ENCODE measurements at places on chromosomes 1 and 21.

GRCh38 chr1:89802841-89803240, 18.0 kb upstream of the LRRC8D start:
- no peak for DNase-seq

- DNase-seq, result no peak
Observed at GRCh38 chr1:60791226-60791625, 291.1 kb upstream of the NFIA start.

GRCh38 chr1:96145492-96145891, 576.1 kb upstream of the PTBP2 start:
- no peak for DNase-seq

- DNase-seq, result no peak
Observed at GRCh38 chr1:37704966-37705365, 12.7 kb downstream of the CDCA8 start.

- no peak for DNase-seq
Observed at GRCh38 chr1:151980287-151981177, 13.1 kb downstream of the S100A10 start.

DNA sequence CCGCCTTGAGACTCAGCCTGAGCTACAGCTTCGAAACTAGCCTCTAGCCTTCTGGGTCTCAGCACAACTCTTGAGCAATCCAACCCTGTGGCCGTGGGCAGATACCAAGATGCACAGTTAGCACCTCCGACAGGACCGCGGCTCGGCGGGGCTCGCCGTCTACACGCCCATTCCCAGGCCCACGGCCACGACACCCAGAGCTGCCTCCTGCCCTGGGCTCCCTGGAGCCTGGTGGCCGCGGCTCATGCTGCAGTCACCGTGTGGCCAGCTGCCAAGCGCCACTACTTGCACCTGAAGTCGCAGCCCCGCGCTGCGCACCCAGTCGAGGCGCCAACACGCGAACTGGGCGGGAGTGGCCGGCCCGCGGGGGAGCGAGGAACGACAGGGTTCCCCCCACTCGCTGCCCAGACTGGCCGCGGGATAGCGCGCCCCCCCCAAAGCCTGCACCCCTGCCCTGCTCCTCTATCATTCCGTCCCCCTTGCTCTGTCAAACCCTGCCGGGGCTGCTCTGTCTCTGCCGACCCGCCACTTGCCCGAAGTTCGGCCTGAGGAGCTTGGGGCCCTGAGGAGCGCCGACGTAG, 729 bp upstream of the CDCA8 start:
- peak; percentile 22 for DNase-seq

- no peak for DNase-seq
Observed at GRCh38 chr1:7421471-7422075, 349.5 kb upstream of the VAMP3 start.

- DNase-seq, result no peak
Observed at GRCh38 chr1:177775924-177776323, 193.9 kb downstream of the SEC16B start.

DNA sequence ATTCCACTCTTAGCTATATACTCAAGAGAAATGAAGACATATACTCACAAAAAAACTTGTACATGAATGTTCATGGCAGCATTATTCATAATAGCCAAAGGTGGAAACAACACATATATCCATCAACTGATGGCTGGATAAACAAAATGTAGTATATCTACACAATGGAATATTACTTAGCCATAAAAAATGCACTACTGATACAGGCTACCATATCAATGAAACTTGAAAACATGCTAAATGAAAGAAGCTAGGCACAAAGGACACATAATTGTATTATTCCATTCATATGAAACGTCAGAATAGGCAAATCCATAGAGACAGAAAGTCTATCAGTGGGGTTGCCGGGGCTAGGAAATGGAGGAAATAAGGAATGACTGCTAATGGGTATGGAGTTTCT, 67.3 kb downstream of the NUP210L start:
- no peak for DNase-seq

GRCh38 chr1:182755632-182756031, 33.9 kb upstream of the NPL start:
- DNase-seq, result no peak

DNA sequence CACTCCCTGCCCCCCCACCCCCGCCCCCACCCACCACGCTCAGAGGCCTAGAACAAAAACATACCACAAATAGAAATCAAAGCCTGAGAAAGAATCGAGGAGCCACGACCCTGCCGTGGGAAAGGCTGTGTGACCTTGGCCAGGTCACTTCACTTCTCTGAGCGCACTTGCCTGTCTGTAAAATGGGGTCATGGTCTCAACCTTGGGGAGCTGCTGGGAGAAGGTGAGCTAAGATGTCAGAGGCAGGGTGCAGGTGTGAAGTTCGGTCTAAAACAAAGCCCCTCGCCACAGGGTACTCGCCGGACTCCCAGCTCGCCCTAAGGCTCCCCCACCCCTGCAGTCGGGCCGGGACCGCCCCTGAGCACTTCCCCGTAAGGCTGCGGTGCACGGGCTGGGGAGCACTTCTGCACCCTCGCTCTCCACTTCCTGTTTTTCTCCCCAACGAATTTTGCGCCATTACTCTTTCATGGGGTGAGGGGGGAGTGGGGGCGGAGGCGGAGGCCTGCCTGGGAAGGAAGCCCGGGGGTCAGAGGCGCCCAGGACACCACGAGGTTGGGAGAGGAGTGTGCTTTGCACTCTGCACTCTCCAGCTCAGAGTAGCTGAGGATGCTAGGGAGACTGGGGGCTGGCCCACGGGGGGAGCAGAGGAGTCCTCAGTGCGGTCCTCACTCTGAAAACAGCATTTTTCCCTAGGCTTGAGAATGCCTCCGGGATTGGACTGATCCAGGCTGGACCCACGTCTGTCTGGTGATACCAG, 21.9 kb upstream of the PIK3CD start:
- DNase-seq, result peak; percentile 73

DNA sequence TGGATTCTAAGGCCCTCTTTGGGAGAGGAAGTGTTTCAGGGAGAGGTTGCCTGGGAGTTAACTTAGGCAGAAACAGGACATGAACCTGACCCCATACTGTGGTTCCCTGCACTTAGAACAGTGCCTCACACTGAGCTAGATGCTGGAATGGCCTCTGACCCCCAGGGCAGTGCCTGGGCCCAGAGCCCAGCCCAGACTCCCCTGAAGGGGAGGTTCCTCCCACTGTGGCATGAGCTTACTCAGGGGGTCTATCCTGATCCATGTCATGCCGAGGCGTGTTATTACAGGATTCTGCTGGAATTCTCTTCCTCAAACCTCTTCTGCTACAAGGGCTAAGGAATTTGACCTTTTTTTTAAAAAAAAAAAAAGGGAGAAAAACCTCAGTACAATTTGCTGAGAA, 72.2 kb downstream of the MRPL37 start:
- DNase-seq, result no peak

DNA sequence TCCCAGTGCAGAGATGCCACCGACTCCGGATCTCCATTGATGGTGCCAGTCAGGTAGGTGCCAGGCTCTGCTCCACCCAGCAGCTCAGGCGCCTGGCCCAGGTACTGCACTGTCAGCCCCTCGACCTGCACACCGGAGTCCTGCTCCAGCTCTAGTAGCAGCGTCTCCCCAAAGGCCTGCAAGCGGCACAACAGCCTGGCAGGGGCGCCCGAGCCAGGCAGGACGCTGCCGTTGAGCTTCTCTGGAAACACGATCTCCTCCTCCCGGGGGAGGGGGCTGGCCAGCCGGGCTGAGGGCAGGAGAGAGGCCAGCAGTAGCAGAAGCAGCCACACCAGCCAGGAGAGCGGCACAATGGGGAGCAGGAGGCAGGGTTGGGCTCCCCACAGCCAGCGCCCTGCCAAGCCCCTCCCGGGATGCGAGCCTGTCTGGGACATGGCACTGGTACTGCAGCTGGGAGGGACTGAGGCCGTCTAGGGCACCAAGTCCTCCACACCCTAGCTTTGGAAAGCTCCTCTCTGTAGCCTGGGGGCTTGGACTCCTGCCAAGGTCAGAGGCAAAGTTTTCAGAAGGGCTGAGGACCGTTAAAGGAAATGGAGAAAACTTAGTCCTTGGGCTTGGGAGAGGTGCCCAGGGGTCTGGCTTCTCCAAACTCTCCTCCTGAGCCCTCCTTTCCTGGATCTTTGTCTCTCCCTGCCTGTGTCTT, 509 bp downstream of the ADAMTS4 start:
- no peak for DNase-seq

- no peak for DNase-seq
Observed at GRCh38 chr1:152343006-152343405, 16.8 kb downstream of the FLG2 start.

DNA sequence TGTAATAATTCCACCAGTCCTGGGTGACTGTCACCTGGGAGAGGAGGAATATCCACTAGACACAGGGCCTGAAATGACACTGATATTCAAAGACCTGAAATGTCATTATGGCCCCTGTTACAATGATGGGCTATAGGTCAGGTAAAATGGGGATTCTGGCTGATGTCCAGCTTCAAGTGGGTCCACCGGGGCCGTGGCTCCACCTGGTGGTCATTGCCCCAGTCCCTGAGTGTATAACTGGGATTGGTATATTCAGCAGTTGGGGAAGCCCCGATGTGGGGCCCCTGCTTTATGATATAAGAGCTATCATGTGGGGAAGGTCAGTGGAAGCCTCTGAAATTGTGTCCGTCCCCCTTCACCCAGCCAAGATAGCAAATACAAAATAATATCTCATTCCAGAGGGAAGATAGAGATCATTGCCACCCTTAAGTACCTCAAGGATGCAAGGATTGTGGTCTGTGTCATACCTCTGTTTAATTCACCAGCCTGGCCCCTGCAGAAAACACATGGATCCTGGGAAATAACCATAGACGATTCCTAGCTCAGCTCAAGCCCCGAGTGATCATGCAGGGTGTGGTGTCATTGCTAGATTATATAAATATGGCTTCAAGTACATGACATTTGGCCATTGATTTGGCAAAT, 19.4 kb downstream of the PLEKHO1 start:
- peak; percentile 33 for DNase-seq

- DNase-seq, result no peak
Observed at GRCh38 chr1:20233866-20234265, 47.5 kb upstream of the PLA2G2C start.

GRCh38 chr1:51170342-51170741, 65.7 kb upstream of the RNF11 start:
- DNase-seq, result no peak

DNA sequence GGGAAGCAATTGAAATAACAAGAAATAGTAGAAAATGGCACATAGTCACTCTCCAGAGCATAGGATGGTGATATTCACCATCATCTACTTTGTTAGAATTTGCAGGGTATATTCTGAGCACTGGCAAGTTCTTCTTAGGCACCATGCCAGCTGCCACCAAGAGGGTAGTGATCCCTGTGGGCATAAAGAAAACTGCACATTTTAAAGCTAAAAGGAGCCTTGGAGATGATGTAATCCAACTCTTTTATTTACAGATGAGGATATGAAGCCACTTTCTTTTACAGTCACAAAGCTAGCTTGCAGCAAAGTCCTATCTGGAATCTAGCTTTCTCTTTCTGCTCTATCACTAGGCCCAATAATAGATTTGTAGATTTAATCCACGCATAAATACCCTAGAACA, 69.0 kb downstream of the PTGER3 start:
- no peak for DNase-seq

GRCh38 chr1:165036403-165036802, 320.1 kb downstream of the LMX1A start:
- DNase-seq, result no peak

- no peak for DNase-seq
Observed at GRCh38 chr1:213268221-213268620, 217.2 kb downstream of the RPS6KC1 start.

DNA sequence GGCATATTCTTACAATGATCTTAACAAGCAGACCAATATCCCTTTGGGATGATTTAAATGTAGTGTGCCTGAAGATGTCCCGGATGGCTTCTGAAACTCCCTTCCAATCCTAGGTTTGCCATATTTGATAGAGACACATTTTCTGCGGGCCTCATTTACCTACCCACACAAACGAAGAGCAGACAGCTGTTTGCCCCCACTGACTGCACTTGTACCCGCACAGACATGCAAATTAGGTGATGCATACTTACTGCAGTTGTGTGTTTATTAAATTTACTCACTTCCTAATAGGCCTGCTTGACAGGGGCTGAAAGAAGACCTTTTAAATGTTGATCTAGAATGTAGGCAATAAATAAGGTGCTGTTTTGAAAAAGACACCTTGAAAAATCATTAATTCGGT, 257.9 kb upstream of the RRP15 start:
- DNase-seq, result no peak
